IMR-90 (cell line): ENCODE measurements at places on chromosomes 7 and 10. TPM values are rescaled to one million over a fixed set of nuclear protein-coding genes. Genes with fewer than 3 reads are reported as not detected.

- no peaks in the 10 kb centered on the region for H3K27me3 ChIP-seq
- no peak overlapping the region for H3K4me3 ChIP-seq
- no peak overlapping the region for H3K27ac ChIP-seq
- no peaks in the 10 kb centered on the region for H3K36me3 ChIP-seq
These were observed 695.6 kb downstream of the PARD3 start for GRCh38 chr10:34119456-34119855.

DNA sequence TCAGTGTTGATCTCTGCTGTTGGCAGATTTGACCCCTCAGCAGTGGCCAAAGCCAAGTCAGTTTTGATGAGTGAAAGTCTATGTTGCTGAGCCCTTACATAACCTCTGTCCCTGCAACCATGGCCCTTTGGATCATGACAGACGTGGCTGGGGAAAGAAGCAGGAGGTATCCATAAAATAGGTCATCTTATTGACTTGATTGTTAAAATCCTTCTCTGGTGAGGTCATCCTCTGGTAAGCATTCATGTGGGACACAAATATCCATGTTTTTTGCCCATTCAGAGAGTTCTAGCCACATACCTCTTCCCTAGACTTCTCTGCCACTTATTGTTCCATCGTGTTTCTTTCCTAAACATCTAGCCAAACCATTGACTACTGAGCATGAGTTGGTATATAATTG lies 251.9 kb upstream of the PTER start:
- H3K27me3 ChIP-seq, result no peaks in the 10 kb centered on the region
- no peak overlapping the region for H3K27ac ChIP-seq
- no peaks in the 10 kb centered on the region for H3K4me1 ChIP-seq
- no peak for DNase-seq
- no peaks in the 10 kb centered on the region for H3K36me3 ChIP-seq

- H3K27ac ChIP-seq, result no peak overlapping the region
- no peaks in the 10 kb centered on the region for H3K4me1 ChIP-seq
- H3K4me3 ChIP-seq, result no peak overlapping the region
- H3K36me3 ChIP-seq, result no peaks in the 10 kb centered on the region
- no peaks in the 10 kb centered on the region; the same call in 1 of the 2 replicates for H3K27me3 ChIP-seq
These were observed 165.2 kb upstream of the PODXL start for GRCh38 chr7:131721660-131722059.

- no peaks in the 10 kb centered on the region for H3K36me3 ChIP-seq
- peak overlapping the region; percentile 82 for H3K27ac ChIP-seq
- H3K4me1 ChIP-seq, result no peaks in the 10 kb centered on the region
- H3K27me3 ChIP-seq, result peaks cover 3% of the 10 kb centered on the region; the same call in 1 of the 2 replicates
These were observed 294.5 kb upstream of the NFE2L3 start for GRCh38 chr7:25857376-25858067.

- H3K27me3 ChIP-seq, result peaks cover 21% of the 10 kb centered on the region
- no peak overlapping the region for H3K4me3 ChIP-seq
- DNase-seq, result no peak
- no peak overlapping the region for H3K27ac ChIP-seq
These were observed 71.7 kb downstream of the RAMP3 start for GRCh38 chr7:45229156-45229920.

DNA sequence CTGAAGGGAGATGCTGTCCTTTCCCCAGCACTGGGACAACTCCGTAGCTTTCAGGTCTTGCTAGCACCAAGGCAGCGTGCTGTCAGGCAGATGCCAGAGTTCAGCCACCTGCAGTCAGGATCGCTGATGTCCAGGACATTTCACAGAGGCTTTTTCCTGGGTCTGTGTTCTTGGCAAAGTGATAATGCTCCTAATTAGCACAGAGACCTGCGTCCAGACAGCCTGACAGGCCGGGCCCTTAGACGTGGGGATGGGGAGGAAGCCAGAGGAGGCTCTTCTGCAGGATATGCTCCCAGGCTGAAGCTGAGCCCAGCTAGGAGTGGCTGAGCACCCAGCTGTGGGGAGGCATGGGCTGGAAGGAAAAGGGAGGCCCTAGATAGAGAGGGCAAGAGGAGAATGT lies 82.5 kb upstream of the TBX20 start:
- no peak for DNase-seq
- no peak overlapping the region for H3K27ac ChIP-seq
- no peaks in the 10 kb centered on the region for H3K27me3 ChIP-seq
- H3K4me3 ChIP-seq, result no peak overlapping the region
- no peaks in the 10 kb centered on the region for H3K36me3 ChIP-seq
- no peaks in the 10 kb centered on the region for H3K4me1 ChIP-seq

DNA sequence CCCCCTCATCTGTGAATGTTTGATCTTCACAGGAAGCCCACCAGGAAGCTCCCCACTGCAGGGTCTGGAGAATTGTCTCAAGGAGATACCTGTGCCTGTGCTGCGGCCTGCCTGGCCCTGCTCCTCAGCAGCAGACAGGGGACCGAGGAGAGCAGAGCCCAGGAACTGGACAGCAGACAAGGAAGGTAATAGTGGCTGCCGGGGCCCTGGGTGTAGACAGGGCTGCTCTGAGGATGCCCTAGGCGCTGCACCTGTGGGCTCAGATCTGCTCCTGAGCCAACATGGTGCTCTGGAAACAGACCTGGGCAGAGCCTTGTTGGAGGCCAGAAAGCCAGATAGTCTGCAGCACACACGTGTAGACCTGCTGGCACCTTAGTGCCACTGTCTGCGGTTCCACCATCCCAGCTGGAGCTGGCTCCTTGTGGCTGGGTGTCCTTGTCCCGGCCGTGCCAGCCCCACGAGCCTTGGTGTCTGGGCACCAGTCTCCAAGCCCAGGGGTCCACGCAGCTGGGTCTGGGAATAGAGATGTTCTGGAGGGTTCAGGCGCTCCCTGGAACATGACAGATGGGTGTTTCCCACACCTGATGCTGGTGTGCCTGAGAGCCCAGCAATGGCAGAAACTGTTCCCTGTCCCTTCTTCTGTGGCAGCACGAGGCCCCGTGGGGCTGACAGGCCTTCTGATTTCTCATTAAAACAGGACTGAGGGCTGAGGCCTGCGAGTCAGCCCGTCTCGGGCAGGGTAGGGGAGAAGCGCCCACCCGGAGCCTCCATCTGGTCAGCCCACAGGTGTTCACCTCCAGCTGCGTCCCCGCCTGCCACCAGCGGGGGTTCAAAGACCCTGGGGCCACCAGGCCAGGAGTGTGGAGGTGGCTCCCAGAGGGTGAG lies 44.7 kb downstream of the ZNF467 start:
- no peaks in the 10 kb centered on the region for H3K27me3 ChIP-seq
- no peaks in the 10 kb centered on the region for H3K4me1 ChIP-seq
- H3K27ac ChIP-seq, result no peak overlapping the region
- peaks cover 51% of the 10 kb centered on the region for H3K36me3 ChIP-seq

- no peak for DNase-seq
- no peak overlapping the region for H3K27ac ChIP-seq
- no peaks in the 10 kb centered on the region for H3K36me3 ChIP-seq
- H3K4me3 ChIP-seq, result no peak overlapping the region
These were observed 89.3 kb upstream of the PCBD1 start for GRCh38 chr10:70977625-70978024.

DNA sequence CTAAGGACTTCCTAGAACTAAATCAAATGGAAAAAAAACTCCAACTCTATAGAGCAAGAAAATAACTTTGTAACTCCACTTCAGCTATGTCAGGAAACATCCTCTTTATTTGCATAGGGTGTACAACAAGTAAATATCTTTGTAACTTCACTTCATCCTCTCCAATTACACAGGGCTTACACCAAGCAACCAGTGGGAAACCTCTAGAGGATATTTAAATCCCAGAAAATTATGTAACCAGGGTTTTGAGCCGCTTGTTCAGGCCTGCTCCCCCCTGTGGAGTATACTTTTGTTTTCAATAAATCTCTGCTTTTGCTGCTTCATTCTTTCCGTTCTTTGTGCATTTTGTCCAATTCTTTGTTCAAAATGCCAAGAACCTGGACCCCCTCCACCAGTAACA lies 22.2 kb downstream of the LIPJ start:
- peaks cover 11% of the 10 kb centered on the region; the same call in 1 of the 2 replicates for H3K27me3 ChIP-seq
- no peaks in the 10 kb centered on the region for H3K36me3 ChIP-seq
- H3K27ac ChIP-seq, result no peak overlapping the region
- no peak for DNase-seq

- peaks cover 7% of the 10 kb centered on the region for H3K4me1 ChIP-seq
- no peaks in the 10 kb centered on the region for H3K27me3 ChIP-seq
- H3K36me3 ChIP-seq, result no peaks in the 10 kb centered on the region
- no peak within 1 kb of the TSS; the same call in 1 of the 2 replicates for H3K27ac ChIP-seq
- peak; percentile 62 for DNase-seq
These were observed at the start of gene SRGN for GRCh38 chr10:69087590-69088470. SRGN (plus strand) TSS chr10:69088103; CDS start chr10:69088158, 55 bp downstream.

DNA sequence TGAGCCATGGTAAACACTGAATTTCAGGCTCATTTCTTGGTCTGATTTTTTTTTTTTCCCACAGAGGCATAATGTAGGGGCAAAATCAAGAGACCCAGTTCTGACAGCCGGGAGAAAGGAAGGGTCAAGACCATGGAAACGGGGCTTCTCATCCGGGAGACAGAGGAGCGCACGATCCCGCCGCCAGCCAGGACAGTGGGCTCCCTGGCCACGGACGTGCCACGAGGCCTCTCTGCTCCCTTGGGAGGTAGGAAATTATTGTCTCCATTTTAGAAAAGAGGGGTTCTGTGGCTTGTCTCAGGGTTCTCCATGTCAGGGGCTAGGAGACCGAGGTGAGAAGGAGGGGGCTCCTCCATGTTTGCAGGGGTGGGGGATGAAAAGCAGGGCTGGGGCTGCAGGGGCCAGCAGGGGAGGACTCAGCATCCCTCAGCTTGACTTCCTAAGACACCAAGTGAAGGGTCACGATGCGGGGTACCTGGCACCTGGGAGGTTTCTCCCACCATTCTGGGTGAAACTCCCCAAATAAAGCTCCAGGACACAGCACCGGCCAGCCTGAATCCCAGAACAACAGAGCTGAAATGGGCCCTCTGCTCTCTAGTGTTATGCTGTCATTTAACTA lies 37.6 kb downstream of the PPIF start:
- no peak overlapping the region for H3K4me3 ChIP-seq
- no peak overlapping the region for H3K27ac ChIP-seq
- peaks cover 49% of the 10 kb centered on the region for H3K36me3 ChIP-seq
- peaks cover 24% of the 10 kb centered on the region for H3K4me1 ChIP-seq

The TEX47 gene
- total RNA-seq, result not detected in 2 replicates

The FRMPD2 gene
- total RNA-seq, result 0.18 TPM in 1 of 2 replicates, not detected in the other

The CASTOR2 gene
- 5.2 and 6.1 TPM in 2 replicates for total RNA-seq

The SAP25 gene
- total RNA-seq, result not detected in 2 replicates

The CHN2 gene
- not detected in 2 replicates for total RNA-seq

The THSD7A gene
- total RNA-seq, result under 0.01 and 0.18 TPM in 2 replicates

The PNLIPRP2 gene
- total RNA-seq, result not detected in 2 replicates

The OPTN gene
- 34.8 and 56.9 TPM in 2 replicates for total RNA-seq

The NOBOX gene
- not detected in 2 replicates for total RNA-seq
